Hematopoietic multipotent progenitor cell treated with erythropoietin and hydrocortisone succinate and interleukin-3 and kit ligand, for 6 days (in vitro differentiated cells): ENCODE measurements at places on chromosomes 5 and 9.

DNA sequence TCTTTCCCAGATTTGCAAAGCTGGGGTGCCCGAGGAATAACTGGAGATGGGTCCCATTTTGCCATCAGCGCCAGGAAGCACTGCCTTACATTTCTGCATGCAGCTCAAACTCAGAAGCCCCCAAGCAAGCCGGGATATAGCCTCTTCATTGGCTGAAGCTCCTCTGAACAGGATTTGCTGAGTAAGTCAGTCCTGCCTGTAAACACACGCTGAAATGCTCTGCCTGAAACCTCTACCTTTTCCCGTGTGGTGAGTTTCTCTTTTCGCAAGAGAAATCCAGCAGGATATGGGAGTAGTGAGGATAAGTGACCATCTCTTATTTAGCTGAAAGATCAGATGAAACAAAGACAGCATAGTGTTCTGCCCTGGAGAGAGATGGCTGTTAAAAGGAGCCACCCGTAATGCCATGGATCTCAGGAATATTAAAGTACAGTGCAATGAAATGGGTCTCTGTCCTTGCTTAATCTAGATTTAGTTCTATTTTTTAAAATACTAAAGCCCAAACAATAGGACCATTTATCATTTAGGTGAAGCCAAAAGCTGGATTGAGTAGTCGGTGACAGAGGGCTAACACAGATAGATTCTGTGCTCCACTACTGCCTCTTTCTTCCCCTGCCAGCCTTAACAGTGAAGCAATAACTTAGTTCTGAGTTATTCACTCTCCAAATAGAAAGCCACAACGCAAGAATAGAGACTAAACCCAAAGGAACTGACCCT, 177.5 kb upstream of the PPP2R2B start:
- DNase-seq = no peak

DNA sequence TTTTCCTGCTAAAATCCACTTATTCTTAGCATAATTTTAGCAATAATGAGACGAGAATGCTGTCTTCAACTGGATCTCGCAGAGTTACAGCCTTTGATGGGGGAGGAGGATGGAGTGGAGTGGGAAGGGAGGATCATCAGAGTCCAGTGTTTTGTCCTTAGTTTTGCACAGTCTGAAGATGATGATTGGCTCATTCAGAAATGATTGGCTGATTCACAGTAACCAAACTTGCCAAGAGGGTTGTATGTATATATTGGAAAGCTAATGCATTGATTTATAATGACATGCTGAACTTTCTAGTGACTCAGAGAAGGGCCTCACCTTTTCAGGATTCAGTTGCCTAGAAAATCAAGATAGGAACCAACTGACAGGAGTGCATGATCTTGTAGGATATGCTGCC, 448.0 kb downstream of the CCDC171 start:
- DNase-seq = no peak

- DNase-seq = no peak
Observed at GRCh38 chr9:134650431-134651190, 9.0 kb downstream of the COL5A1 start.

DNA sequence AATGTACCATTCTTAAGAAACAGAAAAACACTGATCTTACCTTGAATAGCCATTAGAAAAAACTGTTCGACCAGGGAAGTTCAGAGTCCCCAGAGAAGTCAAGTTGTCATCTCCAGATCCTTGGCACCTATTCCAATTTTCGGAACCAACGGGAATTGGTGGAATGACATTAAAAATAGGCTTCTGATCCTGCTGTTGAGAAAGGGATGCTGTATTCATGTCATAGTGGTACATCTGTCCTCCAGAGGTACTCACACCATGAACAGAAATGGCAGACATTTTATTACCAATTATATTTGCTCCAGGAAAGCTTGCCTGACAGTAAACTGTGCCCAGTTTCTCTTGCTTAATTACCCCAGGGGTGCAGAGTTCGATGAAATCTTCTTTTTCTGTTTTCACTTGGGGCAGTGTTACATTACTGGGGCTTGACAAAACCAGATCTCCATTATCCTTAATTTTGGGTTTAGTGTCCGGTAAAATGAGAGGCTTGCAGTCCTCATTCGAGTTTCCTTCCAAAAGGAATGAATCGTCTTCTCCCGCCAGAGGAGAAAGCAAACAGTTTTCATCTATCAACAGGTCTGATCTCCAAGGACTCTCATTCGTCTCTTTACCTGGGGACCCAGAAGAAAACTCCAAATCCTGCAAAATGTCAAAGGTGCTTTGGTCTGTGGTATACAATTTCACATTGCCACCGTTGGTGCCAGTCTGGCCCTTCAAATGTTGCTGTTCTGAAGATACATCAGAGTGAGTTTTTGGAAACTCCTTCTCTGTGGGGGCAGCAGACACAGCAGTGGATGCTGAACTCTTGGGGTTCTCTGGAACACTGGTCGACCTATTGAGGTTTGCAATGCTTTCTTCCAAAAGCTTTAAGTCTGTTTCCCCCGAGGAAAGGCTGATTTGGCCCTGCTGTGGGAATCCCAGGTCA, 3.6 kb downstream of the NR3C1 start:
- no peak for DNase-seq

DNA sequence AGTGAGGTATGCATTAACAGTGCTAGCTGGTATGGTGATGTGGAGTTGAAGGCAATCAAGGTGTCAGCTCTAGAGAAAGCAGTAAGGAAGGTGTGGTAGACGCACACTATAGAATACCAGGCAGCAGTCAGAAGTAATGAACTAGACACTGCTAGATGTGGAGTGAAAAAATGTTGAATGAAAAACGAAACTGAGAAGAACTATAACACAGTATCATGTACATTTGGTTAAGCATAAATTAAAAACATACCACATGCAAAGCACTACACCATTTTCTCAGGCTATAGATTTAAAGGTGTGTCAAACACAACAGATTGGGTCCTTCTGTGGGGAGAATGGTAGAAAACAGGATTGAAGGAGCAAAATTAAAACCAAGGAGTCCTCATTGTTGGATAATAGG, 15.4 kb downstream of the ZNF622 start:
- no peak for DNase-seq

GRCh38 chr5:112275671-112276070, 143.4 kb downstream of the EPB41L4A start:
- DNase-seq = no peak

GRCh38 chr5:54803471-54804011, 181.9 kb downstream of the ESM1 start:
- no peak for DNase-seq

- no peak for DNase-seq
Observed at GRCh38 chr5:65034813-65035209, 266.1 kb downstream of the CWC27 start.

- DNase-seq = no peak
Observed at GRCh38 chr9:33453999-33454660, 6.7 kb upstream of the AQP3 start.

GRCh38 chr9:38527503-38527902, 92.9 kb downstream of the ANKRD18A start:
- DNase-seq = no peak

DNA sequence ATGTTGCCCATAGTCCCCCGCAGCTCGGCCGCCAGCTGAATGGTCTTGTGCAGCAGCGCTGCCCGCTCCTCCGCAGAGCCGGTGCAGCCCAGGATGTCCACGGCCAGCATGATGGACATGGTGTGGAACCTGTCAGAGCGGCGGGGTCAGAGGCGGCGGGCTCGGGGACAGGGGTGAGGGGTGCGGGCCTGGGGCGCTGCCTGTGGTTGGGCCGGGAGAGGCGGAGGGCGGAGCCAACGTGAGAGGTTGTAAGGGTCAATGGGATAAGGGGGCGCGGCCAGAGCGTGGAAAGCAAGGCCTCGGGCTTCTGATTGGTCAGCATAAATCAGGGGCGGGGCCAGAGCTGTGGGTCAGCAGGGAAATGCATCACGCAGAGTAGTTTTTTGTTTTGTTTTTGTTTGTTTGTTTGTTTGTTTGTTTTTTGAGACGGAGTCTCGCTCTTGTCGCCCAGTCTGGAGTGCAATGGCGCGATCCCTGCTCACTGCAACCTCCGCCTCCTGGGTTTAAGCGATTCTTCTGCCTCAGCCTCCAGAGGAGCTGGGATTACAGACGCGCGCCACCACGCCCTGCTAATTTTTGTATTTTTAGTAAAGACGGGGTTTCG, 6.8 kb upstream of the TOR2A start:
- no peak for DNase-seq

- no peak for DNase-seq
Observed at GRCh38 chr5:4001004-4001403, 405.4 kb downstream of the IRX1 start.

GRCh38 chr5:78731884-78732283, 83.3 kb upstream of the LHFPL2 start:
- no peak for DNase-seq

DNA sequence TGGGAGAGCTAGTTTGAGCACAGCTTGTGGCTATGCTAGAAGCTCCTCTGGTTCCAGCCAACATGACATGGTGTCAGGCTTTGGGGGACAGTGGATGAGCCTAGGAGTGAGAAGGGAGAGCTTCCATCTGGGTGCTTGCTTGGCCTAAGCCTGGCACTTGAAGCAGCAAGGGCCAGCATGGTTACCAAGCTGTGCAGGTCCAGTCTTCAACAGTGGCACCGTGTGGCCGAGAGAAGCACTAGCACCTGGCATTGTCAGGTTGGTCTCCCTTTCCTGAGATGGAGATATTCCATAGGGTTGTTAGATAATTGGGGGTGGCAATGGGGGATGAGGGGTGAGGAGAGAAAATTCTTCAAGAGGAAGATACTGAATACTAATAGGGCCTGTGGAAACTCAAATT, 261.9 kb downstream of the PBX3 start:
- no peak for DNase-seq

DNA sequence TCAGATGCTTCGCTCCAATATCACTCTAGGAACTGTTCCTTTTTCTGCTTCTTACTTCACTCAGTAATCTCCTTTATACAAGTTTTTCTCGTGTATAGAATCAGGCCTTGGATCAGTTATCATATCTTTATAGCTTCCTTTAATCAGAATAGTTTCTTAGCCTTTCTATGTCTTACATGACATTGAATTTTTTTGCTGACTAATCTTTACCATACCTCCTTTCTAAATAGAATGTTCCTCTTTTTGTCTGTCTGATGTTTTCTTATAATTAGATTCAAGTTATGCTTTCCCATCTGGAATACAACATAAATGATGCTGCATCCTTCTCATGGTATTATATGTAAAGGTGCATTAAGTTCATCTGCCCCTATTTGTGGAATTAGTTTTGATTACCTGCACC, 40.2 kb upstream of the TYRP1 start:
- peak; percentile 7 for DNase-seq

GRCh38 chr5:65248896-65249295, 232.8 kb downstream of the ADAMTS6 start:
- no peak for DNase-seq

- no peak for DNase-seq
Observed at GRCh38 chr9:18051638-18052037, 422.3 kb upstream of the ADAMTSL1 start.

DNA sequence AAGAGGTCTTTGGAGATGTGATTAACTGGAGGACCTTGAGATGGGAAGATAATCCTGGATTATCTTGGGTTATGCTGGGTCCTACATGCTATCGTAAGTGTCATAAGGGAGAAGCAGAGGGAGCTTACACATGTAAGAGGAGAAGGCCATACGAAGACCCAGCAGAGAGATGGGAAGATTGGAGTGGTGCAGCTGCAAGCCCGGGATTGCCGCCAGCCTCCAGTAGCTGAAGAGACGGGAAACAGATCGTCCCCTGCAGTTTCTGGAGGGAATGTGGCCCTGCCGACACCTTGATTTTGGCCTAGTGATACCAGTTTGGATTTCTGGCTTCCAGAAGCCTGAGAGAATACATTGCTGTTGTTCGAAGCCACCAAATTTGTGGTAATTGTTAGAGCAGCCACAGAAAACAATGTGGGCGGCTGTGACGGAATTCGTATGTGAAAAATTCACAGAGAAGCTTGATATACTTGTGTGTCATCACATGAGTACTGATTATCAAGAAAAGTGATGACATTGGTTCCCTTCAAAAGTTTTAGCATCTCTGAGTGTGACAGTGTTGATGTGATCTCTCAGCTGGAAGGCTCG, 86.9 kb downstream of the CYFIP2 start:
- no peak for DNase-seq

DNA sequence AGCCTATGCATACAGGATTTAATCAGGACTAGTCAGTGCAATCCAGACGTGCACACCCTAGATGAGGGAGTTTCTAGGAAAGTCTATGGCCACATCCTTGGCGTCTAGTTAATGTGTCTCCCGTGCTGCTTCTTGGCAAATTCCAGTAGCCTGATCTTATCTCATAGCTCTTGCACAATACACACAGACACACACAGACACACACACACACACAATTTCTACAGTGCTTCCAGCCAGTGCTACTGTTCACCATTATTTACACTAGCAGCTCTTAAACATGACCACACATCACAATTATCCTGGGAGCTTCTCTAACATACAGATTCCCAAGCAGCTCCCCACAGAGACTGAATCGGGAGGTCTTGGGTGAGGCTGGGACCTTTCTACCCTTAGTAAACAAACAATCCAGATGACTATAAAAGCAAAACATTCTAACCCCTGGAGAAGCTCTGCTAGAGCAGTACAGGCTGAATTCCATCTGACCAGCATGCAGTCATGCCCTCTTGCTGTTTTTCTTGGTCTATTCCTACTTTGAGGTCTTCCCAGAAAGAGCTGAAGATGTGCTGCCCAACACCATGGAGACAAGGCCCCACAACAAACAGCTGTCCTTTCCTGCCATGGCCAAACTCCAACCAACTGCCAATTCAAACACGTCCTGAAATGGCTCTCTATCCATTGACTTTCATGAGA, 236.6 kb downstream of the DEPDC1B start:
- no peak for DNase-seq

- no peak for DNase-seq
Observed at GRCh38 chr9:134842321-134842720, 38.3 kb upstream of the FCN2 start.

- no peak for DNase-seq
Observed at GRCh38 chr9:134442085-134442474, 115.8 kb downstream of the RXRA start.

DNA sequence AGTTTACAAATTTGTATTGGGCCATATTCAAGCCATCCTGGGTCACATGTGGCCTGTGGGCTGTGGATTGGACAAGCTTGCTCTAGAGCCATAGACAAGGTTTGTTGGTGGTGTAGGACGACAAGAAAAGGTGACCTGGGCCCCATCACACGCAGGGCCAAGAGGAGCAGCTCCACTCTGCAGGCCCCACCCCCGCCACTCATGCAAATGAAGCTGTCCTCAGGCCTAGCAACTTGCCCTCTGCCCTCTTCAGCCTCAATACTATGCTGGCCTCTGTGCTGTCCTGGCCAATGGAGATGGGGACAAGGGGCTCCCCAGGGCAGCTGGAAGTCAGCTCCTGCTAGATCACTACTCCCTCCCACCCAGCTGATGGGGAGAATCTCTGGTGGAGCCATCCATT, 55.2 kb upstream of the TMEM252 start:
- no peak for DNase-seq
